Activated T-cell treated with anti-CD3 and anti-CD28 coated beads for 48 hours (primary cell): ENCODE measurements at places on chromosomes 12 and 14.

DNA sequence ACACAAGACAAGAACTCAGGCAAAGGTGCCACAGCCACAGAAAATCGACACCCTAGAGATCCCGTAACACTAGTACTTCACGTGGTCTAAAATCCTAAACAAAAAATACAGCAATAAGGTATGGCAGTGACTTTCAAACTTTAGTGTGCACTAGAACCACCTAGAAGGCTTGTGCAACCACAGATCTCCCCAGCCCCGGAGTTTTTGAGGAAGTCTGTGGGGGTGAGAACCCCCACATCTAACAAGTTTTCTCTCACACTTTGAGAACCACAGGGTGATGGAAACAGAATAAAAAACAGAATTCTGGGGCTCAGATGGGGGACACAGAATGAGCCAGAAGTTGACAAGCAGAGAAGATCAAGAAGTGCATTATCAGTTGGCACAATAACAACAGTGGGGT is 254.0 kb downstream of the ANO6 start:
- DNase-seq, result no peak

- peak; percentile 23 for DNase-seq
Observed at GRCh38 chr14:103846543-103847450, 578 bp downstream of the PPP1R13B start.

GRCh38 chr12:62834971-62835547 is 99.9 kb downstream of the PPM1H start:
- no peak for DNase-seq

DNA sequence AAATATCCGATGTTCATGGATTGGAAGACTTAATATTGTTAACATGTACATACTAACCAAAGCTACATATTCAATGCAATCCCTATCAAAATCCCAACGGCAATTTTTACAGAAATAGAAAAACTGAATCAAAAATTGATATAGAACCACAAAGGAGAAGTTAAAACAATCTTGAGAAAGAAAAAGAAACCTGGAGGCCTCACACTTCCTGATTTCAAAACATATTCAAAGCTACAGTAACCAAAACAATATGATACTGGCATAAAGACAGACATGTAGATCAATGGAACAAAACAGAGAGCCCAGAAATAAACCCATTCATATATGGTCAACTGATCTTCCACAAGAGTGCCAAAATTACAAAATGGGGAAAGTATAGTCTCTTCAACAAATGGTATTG is 5.4 kb upstream of the PELI2 start:
- no peak for DNase-seq

GRCh38 chr12:2284857-2285256 is 232.1 kb downstream of the CACNA1C start:
- DNase-seq, result peak; percentile 41

- DNase-seq, result no peak
Observed at GRCh38 chr12:113226696-113227568, 5.7 kb downstream of the TPCN1 start.

GRCh38 chr12:114405519-114406271 is at the start of gene TBX5:
TSS of gene TBX5 (minus strand) at chr12:114406144. CDS start at chr12:114403898, 2,246 bp downstream.
- no peak for DNase-seq

DNA sequence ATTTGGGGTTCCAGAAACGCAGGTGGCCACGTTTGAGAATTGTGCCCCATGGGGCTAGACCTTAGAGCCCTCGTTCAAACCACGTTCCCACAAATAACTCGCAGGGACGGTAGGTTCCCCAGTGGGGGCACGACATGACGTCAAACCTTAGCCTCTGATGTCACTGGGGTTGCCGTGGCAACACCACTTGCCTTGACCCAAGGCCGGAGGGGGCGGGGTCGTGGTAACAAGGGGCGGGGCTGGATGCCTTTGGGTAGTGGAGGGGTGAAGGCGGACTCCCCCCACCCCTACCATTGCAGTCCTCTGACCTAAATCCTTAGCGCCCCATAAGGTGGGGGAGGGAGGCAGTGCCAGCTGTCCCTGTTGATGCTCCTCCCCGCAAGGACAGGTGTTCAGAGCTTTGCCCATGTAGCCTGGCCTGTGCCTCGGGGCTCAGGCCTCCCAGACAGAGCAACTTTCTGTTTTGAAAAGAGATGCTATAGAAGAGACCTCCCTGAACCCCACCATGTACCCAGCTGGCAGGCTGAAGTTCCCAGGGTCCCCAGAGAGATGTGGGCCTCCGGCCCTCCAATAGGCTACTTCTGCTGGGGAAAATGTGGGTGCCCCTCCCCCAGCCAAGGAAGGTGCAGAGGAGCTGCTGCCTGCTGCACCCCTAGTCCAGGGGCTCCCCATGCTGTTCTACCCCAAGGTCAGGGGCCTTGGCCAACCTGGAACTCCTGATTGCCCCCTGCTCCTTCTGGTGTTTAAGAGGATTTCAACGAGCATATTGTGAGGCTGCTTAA is 1.9 kb downstream of the FAM222A start:
- no peak for DNase-seq

- DNase-seq, result no peak
Observed at GRCh38 chr12:126519833-126520232, 1454.6 kb downstream of the AACS start.

- DNase-seq, result no peak
Observed at GRCh38 chr12:6476489-6476888, 6.0 kb upstream of the VAMP1 start.

- no peak for DNase-seq
Observed at GRCh38 chr14:105925615-105926372, 399.4 kb downstream of the TMEM121 start.

DNA sequence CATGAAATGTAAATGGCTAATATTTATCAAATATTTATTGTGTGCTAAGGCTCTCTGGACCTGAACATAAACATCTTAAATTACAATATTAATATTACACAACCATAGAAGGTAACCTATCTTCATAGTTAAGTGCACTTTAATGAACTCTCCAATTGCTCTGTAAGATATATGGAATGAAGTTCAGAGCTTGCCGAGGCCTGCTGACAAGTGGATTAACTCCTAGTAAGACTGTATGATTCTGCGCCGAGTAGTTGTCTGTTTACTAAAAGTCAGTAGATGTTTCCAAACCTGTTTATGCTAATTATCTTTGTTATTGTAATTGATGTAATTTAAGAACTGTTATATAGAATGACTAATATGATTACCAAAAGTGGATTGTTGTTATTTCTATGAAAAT is 77.2 kb downstream of the PTPRR start:
- DNase-seq, result no peak

DNA sequence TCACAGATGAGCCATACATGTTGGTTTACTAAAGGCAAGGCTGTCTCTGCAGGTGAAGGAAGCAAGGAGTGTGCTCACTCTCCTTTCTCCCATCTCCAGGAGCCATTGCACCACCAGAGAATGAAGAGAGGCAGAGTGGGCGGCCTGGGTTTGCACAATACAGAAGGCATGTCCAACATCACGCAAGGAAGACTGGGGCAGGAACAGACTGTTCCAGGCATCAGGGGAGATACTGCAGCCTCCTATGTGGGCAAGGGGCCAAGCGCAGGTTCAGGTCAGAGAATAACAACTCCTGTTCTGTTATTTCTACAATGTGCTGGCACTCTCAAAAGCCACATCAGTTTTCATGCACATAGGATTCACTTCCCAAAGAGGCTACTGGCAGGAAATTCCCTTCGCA is 1.7 kb upstream of the TMEM229B start:
- DNase-seq, result no peak

- no peak for DNase-seq
Observed at GRCh38 chr12:97404543-97404942, 58.1 kb upstream of the RMST start.

- no peak for DNase-seq
Observed at GRCh38 chr12:92457458-92458180, 245.2 kb upstream of the PLEKHG7 start.

- DNase-seq, result no peak
Observed at GRCh38 chr14:68386950-68387779, 405.7 kb downstream of the ZFP36L1 start.

DNA sequence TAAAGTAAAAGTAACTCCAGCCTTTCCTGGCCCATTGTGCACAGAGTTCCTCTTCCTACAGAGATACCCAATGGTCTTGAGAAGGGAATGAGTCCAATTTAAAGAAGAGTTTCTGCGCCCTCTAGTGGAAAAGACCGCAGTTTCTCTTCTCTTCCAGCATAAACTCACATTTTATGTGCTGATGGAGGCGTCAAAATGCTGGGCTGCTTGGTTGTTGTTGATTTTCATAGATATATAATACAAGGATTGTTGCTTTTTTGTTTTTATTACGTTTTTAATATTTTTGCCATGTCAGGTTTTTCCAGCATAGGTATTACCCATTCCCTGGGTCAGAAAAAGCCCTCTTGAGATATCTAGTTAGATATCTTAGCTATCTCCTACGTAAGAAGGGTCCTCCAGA is 356.9 kb upstream of the STXBP6 start:
- DNase-seq, result no peak

DNA sequence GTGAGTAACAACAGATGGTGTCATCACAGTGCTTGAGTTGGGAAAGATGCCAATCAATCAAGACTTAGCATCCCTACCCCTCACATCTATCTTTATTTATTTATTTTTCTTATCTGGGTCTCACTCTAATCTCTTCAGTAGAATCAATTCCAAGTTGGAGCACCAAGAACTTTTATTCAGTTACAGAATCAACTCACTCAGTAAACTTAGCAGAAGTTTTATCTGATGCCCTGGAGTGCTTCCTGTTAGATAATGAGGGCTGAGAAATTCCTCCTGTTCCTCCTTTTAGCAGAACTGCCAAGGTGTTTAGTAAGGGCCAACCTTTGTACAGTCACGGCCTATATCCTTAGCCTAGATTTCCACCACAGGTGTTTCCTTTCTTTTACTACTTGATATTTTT is 11.3 kb upstream of the SLC5A8 start:
- no peak for DNase-seq

- no peak for DNase-seq
Observed at GRCh38 chr14:105540811-105541210, 14.4 kb downstream of the TMEM121 start.

DNA sequence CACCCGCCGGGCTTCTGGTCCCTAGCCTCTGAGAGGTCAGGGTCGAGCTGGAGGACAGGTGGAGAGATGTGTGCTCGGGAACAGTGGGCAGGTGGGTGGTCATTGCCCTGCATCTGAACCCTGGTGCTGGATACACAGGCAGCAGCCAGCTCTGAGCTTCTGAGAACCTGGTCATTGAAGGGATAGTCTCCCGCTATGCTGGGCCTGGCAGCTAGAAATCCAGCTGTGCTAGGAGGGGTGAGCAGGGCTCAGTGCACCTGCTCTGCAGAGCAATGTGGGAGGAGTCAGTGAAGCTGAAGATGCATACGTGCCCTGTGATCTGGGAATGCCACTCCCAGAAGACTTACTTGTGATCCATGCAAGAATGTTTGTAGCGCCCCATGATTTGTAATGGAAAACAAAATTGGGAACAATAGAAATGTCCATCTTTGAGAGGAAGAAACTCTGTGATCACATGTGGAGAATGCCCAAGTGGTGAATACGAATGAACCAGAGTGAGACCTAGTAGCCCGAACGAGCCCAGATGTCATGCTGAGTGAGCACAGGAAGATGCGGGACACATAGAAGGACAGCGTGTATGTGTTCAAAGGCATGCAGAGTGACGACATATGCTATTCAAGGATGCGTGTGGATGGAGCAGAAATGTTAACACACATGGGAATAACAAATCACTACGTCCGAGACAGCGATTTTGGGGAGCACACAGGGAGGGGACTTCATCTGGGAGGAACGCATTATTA is 63.4 kb downstream of the AACS start:
- DNase-seq, result no peak

DNA sequence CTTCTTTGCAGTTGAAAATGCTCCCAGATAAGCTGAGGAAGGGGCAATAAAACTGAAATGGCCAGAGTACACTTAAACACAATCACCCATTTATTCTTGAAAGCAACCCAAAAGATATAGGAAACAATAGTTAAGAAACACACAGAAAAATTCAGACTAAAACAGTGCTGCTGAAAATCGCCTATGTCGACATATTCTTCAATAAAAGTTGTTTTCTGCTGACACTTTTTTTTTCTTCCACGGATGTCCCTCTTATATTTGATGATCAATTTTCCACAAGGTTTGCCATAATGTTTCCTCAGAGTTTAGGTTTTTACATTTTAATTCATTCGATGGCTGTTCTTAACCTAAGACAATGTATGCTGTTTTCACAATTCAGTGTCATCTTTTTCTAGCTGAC is 74.2 kb downstream of the TPH2 start:
- no peak for DNase-seq

GRCh38 chr14:69755784-69756183 is 11.2 kb upstream of the SRSF5 start:
- DNase-seq, result no peak

GRCh38 chr12:105336411-105336810 is 5.9 kb downstream of the C12orf75 start:
- DNase-seq, result no peak

DNA sequence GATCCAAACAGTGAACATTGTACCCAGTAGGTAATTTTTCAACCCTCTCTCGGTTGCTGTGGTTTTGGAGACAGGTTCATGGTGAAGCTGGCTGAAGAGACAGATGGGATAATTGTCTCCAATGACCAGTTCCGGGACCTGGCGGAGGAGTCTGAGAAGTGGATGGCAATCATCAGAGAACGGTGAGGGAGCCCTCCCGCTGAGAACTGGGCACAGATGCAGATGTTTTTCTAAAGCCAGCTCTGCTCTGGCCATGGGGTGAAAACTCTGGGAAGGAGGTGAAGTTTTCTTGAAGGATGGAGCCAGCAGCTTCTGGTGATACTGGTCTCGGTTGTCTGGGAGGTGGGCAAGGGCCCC is 6.2 kb downstream of the KHNYN start:
- DNase-seq, result no peak

DNA sequence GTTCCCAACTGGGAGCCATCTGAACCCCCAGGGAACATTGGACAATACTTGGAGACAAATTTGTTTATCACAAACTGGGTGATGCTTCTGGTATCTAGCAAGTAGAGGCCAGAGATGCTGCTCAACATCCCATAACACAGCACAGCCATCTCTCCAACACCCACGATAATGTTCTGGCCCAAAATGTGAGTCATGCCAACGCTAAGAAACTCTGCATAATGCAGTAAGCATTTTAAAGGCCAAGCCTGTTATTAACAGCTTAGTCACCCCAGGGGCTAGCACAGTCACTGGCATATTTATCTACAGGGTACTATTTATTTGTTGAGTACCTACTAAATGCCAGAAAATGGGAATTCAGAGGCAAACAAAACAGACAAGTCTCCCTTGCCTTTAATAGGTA is 873.1 kb upstream of the TMEM132C start:
- DNase-seq, result no peak

- peak; percentile 67 for DNase-seq
Observed at GRCh38 chr12:117874842-117875434, 93.9 kb downstream of the KSR2 start.

- no peak for DNase-seq
Observed at GRCh38 chr12:124318278-124319020, 23.6 kb downstream of the RFLNA start.

GRCh38 chr14:47675466-47676314 is at the start of gene MDGA2:
TSS of gene MDGA2 (minus strand) at chr14:47675605.
- no peak for DNase-seq

DNA sequence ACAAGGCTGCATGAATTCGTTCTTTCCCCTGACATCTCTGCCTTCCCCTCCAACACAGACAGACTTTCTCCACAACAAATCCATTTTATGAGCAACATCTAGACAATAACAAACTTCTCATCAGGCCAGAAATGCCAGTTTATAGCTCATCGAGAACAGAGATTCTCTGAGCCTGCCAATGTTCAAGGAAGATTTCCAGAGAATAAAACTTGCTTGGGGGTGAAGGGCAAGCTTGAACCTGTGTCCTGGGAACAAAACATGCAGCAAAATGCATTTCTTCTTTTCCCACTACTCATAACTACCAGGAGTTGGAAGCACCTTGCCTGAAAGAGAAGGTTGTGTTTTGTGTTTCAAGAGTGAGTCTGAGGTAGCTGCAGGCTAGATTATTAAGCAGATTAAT is 6.8 kb downstream of the MAP1LC3B2 start:
- no peak for DNase-seq

GRCh38 chr14:39367387-39367751 is 64.9 kb downstream of the FBXO33 start:
- DNase-seq, result no peak
